ENCODE measurements at places on chromosomes 4 and X.
A peak's percentile ranks its signal among the peaks of the same experiment; 100 is the strongest.

GRCh38 chr4:78551420-78552351 lies at the start of gene ANXA3:
TSS of gene ANXA3 (plus strand) at chr4:78551770. CDS start at chr4:78554474, 2,704 bp downstream.
- H3K27me3 ChIP-seq = peaks cover 18% of the 10 kb centered on the region
- H3K4me3 ChIP-seq = peak within 1 kb of the TSS; percentile 81
- no peak within 1 kb of the TSS for H3K27ac ChIP-seq
- DNase-seq = no peak
- no peaks in the 10 kb centered on the region for H3K36me3 ChIP-seq

DNA sequence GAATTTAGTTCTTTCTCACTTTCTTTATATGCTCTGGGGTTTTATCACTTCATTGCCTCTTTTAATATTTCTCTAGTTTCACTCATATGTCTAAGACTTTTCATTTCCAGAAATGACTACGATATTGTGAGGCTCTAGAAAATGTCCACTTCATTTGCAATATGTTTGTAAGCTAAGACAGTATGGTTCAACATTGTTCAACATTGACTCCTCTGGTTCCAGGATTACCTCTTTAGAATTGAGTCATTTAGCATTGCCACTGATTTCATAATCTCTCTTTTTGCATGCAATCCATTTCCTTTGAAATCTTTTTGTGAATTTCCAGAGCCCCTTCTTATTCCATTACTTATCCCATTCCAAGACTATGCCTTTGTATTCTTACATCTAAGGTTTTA lies 32.3 kb downstream of the BBS12 start:
- H3K36me3 ChIP-seq = no peaks in the 10 kb centered on the region
- H3K4me1 ChIP-seq = peaks cover 3% of the 10 kb centered on the region
- H3K27ac ChIP-seq = no peak overlapping the region
- no peaks in the 10 kb centered on the region for H3K27me3 ChIP-seq
- no peak for DNase-seq

DNA sequence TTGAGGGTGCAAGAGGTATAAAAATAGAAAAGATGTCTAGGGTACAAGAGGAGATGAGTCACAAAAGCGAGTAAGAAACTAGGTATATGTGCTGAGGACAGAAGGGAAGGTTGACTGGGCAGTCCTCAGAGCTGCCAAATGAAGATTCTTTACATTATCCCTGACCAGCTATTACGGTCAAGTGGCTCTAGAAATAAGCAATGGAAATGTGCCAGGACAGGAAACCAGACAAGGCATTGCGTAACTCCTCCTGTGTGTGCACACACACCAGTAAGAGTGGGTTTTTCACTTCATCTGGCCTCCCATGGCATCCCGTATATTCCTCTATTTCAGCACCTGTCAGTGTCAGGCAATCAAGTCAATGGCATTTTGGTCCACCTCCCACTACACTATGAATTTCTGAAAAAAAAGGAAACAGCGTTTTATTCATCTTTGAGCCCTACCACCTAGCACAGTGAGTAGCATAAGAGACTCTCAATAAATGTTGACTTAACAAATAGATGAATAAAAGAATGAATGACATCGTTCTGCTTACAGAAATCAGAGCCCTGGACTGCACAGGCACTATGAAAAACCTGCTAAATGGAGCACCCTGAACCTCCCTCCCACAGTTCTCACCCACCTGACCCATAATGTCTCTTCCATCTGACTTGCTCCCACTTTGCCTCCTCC lies 62.6 kb upstream of the KLF3 start:
- no peak overlapping the region for H3K27ac ChIP-seq
- peaks cover 23% of the 10 kb centered on the region for H3K4me1 ChIP-seq
- H3K27me3 ChIP-seq = no peaks in the 10 kb centered on the region
- H3K36me3 ChIP-seq = no peaks in the 10 kb centered on the region
- DNase-seq = no peak

DNA sequence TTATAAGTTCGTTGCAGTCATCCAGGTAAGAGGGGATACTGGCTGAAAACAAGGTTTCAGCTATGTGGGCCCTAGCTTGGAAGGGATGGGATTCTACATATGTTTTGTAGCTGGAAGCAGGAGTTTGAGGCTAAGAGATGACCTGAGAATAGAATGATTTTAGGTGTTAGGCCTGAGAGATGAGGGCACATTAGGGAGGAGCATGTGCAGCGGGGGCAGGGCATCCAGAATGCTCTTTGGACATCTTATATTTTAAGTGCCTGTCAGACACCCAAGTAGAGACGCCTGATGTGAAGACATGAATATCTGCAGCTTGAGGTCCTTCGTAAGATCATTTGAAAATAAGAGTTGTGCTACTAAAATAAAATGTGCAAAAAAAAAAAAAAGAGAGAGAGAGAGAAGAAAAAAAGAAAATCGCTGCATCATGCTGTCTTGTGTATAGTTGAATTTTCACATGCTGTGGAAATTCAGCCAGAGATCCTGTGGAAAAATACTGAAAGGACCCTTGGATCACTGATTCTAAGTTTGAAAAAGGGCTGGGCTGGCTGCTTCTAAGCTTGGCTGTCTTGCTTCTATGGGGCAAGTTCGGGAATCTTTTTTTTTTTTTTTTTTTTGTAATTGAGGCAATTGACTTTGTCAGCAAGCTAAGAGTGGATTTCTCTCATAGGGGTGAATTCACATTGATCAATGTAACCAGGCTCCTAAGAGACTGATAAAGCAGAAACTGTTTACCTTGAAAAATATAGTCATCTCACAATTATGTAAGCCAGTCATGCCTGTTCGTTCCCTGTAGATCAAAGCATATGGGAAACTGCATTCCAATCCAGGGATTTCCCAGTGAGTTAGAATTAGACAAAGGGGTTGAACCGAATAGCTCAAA lies 341.0 kb upstream of the GATB start:
- H3K36me3 ChIP-seq = peaks cover 10% of the 10 kb centered on the region
- H3K4me3 ChIP-seq = peak overlapping the region; percentile 84
- H3K27me3 ChIP-seq = no peaks in the 10 kb centered on the region
- DNase-seq = no peak
- peak overlapping the region; percentile 96 for H3K27ac ChIP-seq

GRCh38 chrX:48496660-48497059 lies 12.1 kb upstream of the PORCN start:
- H3K27me3 ChIP-seq = no peaks in the 10 kb centered on the region
- no peaks in the 10 kb centered on the region for H3K36me3 ChIP-seq
- H3K4me3 ChIP-seq = no peak overlapping the region
- no peak overlapping the region for H3K27ac ChIP-seq
- DNase-seq = no peak

GRCh38 chrX:50448565-50448964 lies 22.1 kb downstream of the DGKK start:
- H3K4me1 ChIP-seq = no peaks in the 10 kb centered on the region
- H3K36me3 ChIP-seq = no peaks in the 10 kb centered on the region
- H3K27me3 ChIP-seq = peaks cover 19% of the 10 kb centered on the region
- no peak overlapping the region for H3K4me3 ChIP-seq
- no peak overlapping the region for H3K27ac ChIP-seq

DNA sequence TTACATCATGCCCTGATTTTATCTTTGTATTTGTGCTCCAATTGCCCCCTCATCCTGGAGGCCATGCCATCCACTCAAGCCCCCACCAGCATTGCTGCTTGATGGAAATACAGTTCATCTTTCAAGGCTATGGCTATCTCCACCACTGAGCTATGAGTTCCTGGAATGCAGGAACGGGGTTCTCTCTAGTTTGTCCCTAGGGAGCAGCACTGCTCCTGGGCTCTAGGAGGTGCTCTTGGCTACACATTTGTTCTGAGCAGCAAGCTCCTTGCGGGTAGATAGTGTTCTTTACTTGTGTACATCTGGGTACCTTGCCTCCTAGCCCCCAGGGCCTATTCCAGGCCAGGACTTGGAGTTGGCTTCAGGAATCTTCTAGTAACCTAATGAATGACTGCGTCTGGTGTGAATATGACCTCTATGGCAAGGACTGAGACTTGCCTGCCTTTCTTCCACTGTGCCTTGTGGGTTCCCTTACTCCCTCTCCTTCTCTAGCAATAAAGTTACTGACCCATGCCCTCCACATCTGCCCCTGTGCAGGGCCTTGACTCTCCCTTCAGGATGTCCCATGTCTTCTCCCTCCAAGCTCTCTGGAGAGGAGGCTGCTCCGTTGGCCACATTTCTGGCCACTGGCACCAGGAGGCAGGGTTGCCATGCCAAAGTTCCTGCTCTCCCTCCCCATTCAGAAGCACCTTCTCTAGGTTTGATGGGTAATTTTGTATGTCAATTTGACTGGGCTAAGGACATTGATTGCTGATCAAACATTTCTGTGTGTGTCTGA lies 7.6 kb downstream of the CITED1 start:
- no peaks in the 10 kb centered on the region for H3K4me1 ChIP-seq
- no peak overlapping the region for H3K4me3 ChIP-seq
- no peak for DNase-seq
- peaks cover 11% of the 10 kb centered on the region for H3K27me3 ChIP-seq
- H3K36me3 ChIP-seq = no peaks in the 10 kb centered on the region
